ENCODE measurements at places on chromosomes 4 and X.

- DNase-seq = no peak
Measured at GRCh38 chrX:10103023-10103422, 53.8 kb upstream of the CLCN4 start.

DNA sequence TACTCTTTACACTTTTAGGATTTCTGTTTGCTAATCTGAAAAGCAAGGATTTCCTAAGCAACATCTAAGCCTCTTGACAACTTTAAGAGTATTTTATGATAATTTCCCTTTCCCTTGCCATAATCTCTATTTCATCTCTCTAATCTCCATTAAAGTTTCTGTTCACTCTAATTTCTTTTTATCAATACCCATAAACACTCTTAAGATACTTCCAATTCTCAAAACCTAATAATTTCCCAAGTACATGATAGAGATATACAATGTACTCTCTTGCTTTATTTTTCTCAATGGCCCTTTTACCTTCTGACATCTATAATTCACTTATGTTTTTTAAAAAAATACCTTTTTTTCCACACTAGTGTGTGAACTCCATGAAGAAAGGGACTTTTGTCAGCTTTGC is 26.8 kb downstream of the DAPP1 start:
- DNase-seq = no peak

DNA sequence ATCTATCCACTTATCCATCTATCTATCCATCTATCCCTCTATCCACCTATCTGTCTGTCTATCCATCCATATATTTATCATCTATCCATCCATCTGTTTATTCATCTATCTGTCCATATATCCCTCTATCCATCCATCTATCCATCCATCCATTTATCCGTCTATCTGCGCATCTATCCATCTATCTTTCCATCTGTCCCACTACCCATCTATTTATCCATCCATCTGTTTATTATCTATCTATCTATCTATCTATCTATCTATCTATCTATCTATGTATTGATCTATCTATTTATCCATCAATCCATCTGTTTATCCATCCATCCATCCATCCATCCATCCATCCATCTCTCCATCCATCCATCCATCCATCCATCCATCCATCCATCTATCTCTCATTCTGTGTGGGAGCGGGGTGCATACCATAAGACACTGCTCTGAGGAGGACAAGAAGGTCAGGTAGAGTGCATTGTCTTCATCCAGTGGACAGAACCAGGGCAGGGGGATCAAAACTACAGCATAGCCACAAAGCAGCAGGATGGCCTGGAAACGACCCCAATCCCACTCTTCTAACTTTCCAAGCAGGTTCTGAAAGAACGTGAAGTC is 53.2 kb upstream of the ENPP6 start:
- DNase-seq = no peak

GRCh38 chr4:89489338-89489771 is 181.8 kb upstream of the GPRIN3 start:
- DNase-seq = no peak

DNA sequence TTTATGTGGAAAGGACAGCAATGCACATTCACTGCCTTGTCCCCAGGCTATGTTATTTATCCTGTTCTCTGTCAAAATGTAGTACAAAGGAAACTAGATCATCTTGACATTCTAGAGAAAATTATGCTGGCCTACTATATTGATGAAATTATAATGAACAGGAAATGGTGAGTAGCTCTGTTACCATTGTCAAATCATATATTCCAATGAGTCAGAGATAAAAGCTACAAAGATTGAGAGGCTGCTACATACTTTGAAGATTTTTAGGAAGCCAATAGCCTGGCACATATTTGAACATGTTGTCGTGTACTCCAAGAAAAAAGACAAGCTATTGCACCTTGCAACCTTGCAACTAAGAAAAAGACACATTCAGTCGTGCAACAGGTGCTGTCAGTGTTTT is 52.7 kb upstream of the TET2 start:
- DNase-seq = no peak

- DNase-seq = no peak
Measured at GRCh38 chrX:2188330-2188792, 312.4 kb downstream of the DHRSX start.

GRCh38 chr4:153209410-153209809 is 5.2 kb downstream of the TRIM2 start:
- no peak for DNase-seq

DNA sequence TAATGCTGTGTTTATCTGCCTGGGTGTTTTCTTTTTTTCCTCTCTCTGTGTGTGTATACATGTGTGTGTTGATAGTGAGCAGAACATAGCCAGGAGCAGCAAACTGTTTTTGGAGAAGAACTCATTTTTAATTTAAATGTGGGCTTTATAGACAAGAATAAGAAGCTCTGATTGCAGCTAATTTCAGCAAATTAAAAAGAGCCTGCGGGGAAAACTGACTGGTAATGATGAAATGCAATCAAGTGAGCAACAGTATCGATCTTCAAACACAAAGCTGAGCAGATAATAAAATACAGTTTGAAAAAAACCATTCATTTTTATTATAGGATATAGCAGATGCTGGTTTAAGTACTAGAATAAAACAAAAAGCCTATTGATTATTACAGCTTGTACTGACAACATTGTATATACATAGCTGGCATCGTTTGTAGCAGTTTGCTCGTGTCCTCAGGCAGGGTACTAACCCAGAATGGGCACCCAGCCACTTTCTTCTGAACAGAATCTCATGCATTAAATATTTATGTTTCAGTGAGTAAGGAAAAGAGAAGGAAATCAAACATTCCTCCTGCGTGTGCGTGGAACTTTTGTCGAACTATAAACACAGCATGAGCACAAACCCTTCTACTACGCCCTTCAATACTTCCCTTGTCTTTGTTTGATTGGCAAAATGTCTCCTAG is 73.5 kb upstream of the ZFP42 start:
- DNase-seq = no peak

- no peak for DNase-seq
Measured at GRCh38 chr4:168722391-168722790, 225.5 kb downstream of the PALLD start.

DNA sequence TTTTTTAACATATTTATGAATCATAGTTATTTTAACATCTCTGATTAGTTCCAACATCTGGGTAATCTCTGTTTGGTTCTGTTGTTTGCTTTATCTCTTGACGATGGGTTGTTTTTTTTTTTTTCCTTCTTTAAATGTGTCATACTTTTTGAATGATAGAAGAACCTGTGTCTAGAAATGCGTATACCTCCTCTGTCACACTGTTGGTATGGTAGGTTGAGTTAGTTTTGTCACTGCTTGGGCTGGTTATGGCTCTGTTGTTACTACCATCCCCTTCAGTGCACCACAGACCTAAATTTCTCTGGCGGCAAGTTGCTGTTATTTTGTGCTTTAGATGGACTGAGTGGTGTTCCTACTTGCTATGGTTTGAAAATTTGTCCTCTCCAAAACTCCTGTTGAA is 16.8 kb downstream of the STIM2 start:
- no peak for DNase-seq

- no peak for DNase-seq
Measured at GRCh38 chr4:177810220-177810619, 368.0 kb upstream of the AGA start.

DNA sequence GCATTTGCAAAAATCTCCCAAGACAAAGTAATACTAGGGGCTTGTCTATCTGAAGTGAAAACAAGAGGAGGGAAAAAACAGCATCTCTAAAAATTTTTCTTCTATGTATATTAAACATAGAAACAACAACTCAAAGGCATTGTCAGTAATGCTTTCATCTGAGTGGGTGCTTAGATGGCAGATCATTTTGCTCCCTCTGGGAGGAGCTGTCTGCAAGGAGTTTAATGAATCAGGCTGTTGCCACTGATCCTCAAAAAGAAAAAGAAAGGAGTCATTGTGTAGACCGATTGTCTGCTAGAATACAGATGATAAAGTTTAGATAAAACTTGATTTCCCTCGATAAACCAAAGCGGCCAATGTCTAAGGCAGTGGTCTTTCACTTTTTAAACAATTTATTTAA is 49.7 kb upstream of the KLHL8 start:
- DNase-seq = no peak

- no peak for DNase-seq
Measured at GRCh38 chrX:150548251-150548650, 20.2 kb upstream of the MTM1 start.

- DNase-seq = no peak
Measured at GRCh38 chrX:140521393-140521792, 16.5 kb upstream of the SOX3 start.
